CD4-positive, alpha-beta memory T cell (primary cell): ENCODE measurements at places on chromosomes 5 and 9.

DNA sequence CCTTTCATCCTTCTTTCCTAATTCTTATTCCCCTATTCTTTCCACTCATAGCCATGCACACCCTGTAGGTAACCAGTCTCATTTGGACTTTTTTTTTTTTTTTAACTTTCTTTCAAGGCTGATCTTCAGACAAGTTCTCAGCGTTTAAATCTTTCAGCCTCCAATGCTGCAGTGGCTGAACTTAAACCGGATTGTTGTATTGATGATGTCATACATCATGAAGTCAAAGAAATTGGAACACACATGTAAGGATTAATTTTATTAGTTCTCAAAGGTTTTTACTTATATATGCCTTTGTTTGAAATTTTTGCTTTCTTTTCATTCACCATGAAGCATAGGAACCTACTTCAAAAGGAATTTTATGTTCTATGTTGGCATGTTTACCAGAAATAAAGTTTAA, 22.1 kb downstream of the SHLD3 start:
- no peak for DNase-seq

DNA sequence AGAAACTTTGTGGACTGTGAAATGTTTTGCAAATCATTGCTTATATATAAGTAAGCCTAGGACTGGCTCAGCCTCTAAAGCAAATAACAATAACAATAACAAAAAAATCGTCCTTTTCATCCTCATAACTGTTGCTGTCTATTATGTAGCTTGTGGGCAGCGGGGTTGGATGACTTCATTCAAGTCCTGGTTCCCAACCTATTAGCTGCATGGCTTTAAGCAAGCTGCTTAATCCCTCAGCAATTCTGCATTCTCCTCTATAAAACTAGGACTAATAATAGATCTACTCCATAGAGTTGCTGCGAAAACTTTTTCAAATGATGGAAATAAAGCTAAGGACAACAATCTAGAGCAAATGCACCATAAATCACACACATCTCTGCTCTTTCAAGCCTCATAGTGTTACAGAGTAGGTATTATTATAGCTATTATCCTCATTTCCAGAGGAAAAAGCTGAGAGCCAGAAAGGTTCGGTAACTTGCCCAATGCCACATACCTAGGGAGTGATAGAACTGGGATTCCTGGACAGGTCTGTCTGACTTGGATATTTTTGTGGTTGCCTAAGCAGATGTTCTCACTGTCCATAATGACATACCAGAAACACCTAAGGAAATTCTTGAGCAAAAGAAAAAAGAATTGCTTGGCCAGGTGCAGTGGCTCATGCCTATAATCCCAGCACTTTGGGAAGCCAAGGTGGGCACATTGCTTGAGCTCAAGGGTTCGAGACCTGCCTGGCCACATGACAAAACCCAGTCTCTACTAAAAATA, 98.8 kb upstream of the ADRA1B start:
- DNase-seq: no peak

GRCh38 chr9:11149065-11149464, 536.3 kb upstream of the PTPRD start:
- DNase-seq: no peak

GRCh38 chr5:167050568-167051401, 1240.7 kb upstream of the WWC1 start:
- no peak for DNase-seq
